Fibroblast of mammary gland (primary cell): ENCODE measurements at places on chromosomes 3 and 15.

GRCh38 chr3:66229931-66230330 lies 9.1 kb downstream of the SLC25A26 start:
- DNase-seq, result no peak

GRCh38 chr3:48990636-48991469 lies 812 bp downstream of the P4HTM start:
- DNase-seq, result no peak

DNA sequence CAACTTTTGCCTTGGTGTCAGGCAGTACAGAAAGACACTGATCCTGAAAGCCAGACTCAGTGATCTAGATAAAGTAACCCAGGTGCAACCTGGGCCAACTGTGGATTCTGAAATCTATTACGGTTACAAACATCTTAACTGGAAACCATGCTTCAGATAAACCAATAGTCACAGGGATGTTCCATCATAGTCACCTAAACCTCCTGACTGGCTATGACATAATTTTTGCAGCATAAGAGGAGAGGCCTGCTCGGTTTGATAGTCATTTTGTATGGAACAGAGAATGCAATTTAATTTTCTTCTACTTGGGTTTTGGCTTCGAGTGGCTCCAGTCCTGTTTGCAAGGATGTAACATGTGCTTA lies 3.7 kb downstream of the SLCO3A1 start:
- DNase-seq, result no peak

DNA sequence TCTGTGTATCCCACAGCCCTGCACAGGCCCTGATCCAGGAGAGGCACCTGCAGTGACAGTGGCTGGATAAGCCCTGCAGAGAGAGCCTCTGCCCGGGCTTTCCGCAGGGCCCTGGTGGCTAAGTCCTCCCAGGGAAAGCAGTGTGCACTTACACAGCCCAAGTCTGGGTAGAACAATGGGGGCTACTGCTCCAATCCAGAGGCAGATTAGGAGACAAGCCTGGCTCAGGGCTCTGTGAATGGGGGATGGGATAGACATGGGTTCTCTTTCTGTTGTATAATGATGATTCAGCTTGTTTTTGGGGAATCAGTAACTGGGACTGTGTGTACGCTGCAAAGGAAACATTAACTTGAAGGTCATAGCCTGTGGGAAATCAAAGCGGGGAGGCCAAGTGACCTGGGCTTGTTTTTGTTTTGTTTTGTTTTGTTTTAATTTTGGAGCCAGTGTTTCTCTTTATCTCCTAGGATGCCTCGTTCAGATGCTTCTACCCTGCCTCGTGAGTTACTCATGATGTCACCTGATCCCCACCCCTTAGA lies 4.1 kb upstream of the ALDH1L1 start:
- DNase-seq, result no peak
